Activated T-helper 2 cell treated with anti-CD3 and anti-CD28 coated beads, Interferon-gamma antibody, Interleukin-2, Interleukin-4, amounts not matched to agents 10 μg/mL and 5 μg/mL and 100 μg/mL, durations not matched to agents 14 hours and 24 hours and 36 hours (primary cell): ENCODE measurements at places on chromosomes 16 and 17. TPM values are rescaled to one million over a fixed set of nuclear protein-coding genes. Genes with fewer than 3 reads are reported as not detected.

GSG1L gene
- not detected in 2 replicates for total RNA-seq

DNA sequence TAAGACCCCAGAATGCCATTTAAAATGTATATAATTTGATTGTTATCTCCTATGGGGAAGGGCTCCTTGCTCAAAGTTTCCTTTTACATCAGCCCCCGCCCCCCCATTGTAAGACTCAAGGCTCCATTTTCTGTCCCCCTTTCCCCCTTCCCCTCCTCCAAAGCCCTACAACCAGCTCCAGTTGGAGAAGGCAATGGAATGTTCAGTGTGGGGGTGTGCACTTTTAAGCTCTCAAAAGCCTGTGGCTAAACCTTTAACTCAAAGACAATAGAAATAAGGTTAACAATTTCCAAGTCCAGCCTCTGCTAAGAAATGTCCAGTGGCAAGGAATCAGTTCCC lies 114.7 kb downstream of the NOG start:
- no peak for DNase-seq

GRCh38 chr16:21598701-21599121 lies 666 bp upstream of the METTL9 start:
- DNase-seq = peak; percentile 22

DNA sequence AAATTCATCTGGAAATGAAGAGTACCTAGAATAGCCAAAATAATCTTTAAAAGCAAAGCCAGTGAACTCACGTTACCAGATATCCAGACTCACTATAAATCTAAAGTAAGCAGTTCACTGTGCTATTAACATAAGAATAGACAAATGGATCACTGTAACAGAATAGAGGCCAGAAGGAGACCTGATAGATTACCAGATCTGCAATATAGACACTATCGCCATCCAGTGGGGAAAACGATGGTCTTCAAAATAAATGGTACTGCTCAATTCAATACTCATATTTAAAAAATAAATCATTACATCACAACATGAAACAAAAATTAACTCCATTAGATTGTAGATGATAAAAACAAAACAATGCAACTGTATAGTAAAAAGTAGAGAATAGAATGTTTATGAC lies 158.6 kb upstream of the CDH8 start:
- DNase-seq = no peak

E4F1 gene
- 29.3 and 30.0 TPM in 2 replicates for total RNA-seq

- no peak for DNase-seq
Observed at GRCh38 chr16:22739077-22739476, 74.9 kb upstream of the HS3ST2 start.

DNA sequence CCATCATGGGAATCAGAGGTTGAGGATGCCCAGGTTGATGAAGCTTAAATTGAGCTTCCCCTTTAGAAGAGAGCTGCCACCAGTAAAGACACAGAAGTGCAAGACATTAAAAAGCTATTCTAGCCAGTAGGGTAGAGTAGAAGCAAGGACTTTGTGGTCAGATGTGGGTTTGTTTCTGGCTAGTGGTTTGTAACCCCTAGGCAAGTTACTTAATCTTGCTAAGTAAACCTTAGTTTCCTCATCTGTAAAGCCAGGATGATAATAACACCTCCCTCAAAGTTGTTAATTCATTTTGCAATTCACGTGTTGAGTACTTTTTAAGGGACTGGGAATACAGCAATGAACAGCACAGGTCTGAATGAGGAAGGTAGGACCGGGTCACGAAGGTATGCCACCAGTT lies 3.6 kb downstream of the SNTB2 start:
- DNase-seq = no peak

DNA sequence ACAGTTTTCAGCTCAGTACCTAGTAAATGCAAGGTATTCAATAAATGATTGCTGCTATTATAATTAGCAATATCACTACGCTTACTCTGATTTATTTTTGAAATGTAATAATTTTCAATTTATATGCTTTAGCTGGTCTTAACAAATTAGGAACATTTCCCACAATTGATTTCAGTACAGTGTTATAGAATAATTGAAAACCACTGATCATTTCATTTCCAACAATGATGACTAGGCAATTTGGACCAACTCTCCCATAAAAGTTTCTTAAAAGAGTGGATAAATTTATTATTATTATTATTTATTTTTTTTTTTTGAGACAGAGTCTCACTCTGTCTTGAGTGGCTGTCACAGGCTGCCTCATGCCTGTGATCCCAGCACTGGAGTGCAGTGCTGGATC lies 41.1 kb downstream of the VMP1 start:
- no peak for DNase-seq

- no peak for DNase-seq
Observed at GRCh38 chr16:2032285-2033056, 5.8 kb downstream of the NHERF2 start.

- DNase-seq = no peak
Observed at GRCh38 chr17:69728816-69729215, 314.3 kb downstream of the MAP2K6 start.

RSKR gene
- 35.2 and 37.9 TPM in 2 replicates for total RNA-seq

DNA sequence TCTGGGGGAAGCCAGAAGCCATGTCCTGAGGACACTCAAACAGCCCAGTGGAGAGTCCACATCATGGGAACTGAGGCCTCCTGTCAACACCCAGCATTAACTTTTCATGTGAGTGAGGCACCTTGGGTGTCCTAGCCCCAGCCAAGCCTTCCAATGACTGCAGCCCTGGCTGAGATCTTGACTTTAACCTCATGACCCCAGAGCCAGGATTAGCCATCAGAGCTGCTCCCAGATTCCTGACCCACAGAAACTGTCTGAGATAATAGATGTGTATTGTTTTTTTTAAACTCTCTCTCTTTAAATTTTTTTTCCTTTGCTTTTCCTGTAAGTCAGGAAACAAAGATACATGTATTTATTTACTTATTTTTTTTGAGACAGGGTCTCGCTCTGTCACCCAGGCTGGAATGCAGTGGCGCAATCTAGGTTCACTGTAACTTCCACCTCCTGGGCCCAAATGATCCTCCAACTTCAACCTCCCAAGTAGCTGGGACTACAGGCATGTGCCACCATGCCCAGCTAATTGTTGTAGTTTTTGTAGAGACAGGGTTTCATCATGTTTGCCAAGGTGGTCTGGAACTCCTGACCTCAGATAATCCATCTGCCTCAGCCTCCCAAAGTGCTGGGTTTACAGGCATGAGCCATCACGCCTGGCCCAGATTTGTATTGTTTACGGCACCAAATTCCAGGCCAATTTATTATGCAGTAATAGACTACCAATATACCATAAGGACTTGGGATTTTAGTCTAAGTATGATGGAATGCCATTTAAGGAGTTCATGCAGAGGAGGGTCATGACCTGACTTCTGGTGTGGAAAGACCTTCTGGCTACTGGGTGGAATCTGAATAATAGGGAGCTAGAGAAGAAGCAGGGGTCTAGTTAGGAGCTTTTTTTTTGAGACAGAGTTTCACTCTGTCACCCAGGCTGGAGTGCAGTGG lies 14.0 kb upstream of the TMEM94 start:
- no peak for DNase-seq

ATAD5 gene
- total RNA-seq = 24.6 and 26.8 TPM in 2 replicates

GRCh38 chr16:88063211-88063773 lies 112.1 kb downstream of the BANP start:
- no peak for DNase-seq

DNA sequence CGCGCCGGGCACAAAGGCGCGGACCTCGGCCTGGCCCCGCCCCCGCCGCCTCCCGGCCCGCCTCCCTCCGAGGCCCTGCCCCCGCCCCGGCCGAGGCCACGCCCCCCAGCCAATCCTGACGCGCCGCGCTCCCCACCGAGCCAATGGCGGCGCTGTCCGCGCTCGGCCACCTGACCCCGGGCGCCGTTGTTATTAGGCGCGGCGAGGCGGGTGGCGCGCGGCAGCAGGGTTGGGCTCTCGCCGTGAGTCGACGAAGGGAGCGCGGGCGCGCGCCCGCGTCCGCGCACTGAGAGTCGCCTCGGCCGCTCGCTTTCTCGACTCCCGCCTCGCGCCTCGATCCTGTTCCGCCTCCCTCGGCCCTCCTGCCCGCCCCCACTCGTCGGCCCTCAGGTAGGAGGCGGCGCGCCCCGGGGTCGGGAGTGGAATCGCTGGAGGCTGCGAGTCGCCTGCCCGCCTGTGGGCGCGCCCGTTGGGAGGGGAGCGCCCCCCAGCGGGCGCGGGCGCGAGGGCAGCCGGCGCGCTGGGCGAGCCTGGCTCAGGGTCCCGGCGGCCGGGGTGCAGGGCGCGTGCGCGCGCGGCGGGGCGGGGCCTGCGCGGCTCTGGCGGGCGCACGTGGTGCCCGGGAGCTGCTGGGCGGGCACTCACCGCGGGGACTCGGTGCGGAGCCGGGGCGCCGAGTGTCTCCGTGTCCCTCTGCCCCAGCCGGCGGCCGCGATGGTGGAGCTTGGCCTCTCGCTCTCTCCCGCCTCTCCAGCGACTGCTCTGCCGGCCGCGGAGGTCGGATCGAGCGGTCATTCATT lies 405 bp upstream of the CBLN1 start:
- peak; percentile 66 for DNase-seq
